ENCODE measurements at places on chromosomes 1 and 21.

GRCh38 chr1:156924478-156925153 lies 4.2 kb downstream of the LRRC71 start:
- no peak for DNase-seq

GRCh38 chr1:228141226-228142044 lies 1.4 kb downstream of the GUK1 start:
- peak; percentile 19 for DNase-seq

GRCh38 chr1:85074365-85074964 lies 26.2 kb upstream of the MCOLN3 start:
- DNase-seq = no peak

GRCh38 chr1:208791456-208791855 lies 547.3 kb upstream of the PLXNA2 start:
- peak; percentile 25 for DNase-seq

DNA sequence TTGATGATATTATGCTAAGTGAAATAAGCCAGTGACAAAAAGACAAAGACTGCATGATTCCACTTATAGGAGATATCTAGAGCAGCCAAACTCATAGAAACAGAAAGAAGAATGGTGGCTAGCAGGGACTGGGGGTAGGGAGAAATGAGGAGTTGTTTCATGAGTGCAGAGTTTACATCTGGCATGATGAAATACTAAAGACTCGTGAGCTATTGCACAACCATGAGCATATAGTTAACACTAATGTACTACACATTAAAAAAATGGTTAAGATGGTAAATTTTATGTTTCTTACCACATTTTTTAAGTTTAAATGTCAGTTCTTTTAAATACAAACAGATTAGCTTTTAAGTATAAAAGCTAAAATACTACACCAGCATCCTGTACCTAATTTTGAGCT lies 57.8 kb downstream of the ESRRG start:
- peak; percentile 28 for DNase-seq

DNA sequence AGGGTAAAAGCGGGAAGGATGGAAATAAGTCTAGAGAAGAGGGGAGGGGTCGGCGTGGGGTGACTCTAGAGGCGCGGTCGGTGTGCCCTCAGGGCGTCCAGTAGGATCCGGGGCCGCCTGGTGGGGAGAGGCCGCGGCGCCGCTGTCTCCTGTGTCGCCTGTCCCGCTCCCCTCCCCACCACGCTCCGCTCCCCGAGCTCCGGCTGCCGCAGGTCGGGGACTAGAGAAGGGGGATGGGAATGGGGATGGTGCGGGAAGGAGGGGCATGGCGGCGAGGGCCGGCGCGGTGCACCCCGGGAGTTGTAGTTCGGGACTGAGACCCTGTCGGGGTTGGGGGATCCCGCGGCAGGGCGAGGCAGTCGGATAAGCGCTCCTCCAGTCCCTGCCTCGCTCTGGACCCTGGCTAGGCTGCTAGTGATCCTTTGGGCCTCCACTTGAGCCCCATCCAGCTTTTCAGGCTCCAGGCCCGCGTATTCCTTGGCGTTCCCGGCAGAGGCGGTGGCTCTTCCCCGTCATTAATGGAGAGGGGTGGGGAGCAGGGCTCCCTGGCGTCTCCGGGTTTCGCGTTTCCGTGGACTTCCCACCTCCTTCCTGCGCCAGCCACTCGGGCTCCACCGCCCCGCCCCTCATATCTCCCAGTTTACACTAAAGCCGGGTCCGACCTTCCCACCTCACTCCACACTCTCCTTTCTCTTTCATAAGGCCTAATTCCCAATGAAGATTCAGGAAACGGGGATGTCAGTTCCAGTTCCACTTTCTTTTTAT lies at the start of gene ENTREP3:
Gene ENTREP3, minus strand, starts transcription at position 241 of the 765 bp plus-strand sequence. CDS start 606 bp downstream, outside the sequence.
- peak; percentile 93 for DNase-seq

All from hepatocyte (in vitro differentiated cells).